Fibroblast of skin of abdomen (primary cell): ENCODE measurements at places on chromosomes 2 and 18.
A peak's percentile ranks its signal among the peaks of the same experiment; 100 is the strongest.

- DNase-seq: no peak
These were observed 208.9 kb upstream of the BOD1L2 start for GRCh38 chr18:56937874-56938430.

DNA sequence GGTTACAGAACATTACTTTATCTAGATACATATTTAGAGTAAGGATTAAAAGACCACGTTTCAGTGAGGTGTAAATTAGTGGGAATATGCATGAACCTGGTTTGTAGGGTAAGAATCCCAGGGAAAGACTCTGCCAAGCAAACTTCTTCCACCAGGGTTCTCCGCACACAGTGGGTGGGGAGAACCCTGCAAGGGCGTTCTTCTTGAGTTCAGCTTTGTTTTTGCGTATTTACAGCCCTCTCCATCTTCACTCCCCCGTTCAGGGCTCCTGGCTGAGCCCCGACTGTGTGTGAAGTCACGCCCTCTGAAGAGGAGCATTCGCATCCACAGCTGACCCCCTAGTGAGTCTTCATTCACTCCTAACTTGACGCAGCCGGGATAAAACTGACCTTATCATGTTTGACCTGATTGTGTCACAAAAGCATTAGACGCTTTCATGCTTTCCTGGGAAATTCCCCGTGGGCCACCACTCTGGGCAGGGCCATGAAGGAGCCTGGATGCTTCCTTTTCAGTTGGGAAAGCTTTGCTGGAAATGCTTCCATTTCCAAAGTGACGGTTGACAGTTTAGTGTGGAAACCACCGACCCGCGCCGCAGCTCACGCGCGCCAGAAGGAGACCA, 1.0 kb downstream of the ALKAL2 start:
- no peak for DNase-seq

GRCh38 chr2:74250189-74250631, 51.8 kb downstream of the MTHFD2 start:
- peak; percentile 15 for DNase-seq

DNA sequence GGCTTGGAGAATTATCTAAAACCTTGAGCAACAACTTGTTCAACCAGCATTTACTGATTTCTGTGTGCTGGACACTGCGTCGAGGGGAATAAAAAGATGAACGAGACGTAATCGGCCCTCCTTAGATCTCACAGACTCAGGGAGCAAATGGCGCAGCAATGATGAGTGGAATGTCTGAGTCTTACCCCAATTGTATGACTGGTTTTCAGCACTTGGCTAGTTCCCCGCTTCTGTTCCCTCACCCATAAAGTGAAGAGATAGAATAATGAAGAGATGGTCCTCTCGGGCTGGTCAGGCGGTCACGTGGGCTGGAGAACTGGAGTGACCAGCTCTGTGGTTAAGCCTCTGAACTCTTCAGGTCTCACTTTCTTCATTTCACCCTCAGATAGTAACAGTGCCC, 17.3 kb upstream of the GATA6 start:
- DNase-seq: no peak

DNA sequence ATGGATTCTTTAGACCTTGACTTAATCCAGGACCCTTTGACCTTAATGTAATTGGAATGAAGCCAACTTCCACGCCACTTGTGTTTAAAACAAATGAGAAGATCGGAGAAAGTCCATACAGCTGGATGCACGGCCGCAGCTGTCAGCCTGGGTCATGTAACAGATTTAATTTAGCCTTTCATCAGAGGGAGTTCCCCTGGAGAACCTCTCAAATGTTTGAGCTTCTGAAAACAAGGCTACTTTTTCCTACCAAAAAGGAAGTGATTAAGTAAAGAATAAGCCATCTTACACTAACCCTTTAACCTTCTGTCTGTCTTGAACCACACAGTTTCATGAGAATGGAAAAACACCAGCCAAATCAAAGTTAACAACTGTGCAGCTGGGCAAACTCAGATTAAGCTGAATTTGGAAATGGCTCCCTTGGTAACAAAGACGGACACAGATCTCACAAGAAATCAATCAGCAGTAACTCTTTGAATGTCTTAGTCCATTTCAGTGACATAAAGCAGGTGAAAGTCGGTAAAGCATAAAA, 103.6 kb downstream of the DOCK10 start:
- peak; percentile 33 for DNase-seq

DNA sequence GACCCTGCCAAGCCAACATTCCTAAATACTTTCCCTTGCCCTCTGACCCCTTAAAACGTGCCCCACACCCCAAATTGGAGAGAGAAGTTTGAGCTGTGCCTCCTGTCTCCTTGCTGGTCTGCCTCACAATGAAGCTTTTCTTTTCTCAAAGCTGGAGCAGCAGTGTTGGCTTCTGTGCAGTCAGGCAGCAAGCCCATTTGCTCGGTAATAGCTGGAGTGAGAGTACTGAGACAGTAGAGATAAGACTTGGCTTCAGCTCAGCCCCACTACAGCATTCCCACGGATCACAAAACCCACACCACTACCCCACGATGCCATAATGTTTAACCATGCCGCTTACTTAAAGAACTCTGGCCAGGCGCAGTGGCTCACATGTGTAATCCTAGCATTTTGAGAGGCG, 73.0 kb downstream of the NCAPH start:
- no peak for DNase-seq

GRCh38 chr2:173760553-173760952, 204.6 kb downstream of the SP3 start:
- peak; percentile 54 for DNase-seq

- DNase-seq: no peak
These were observed 74.6 kb downstream of the MEP1B start for GRCh38 chr18:32264401-32264800.

DNA sequence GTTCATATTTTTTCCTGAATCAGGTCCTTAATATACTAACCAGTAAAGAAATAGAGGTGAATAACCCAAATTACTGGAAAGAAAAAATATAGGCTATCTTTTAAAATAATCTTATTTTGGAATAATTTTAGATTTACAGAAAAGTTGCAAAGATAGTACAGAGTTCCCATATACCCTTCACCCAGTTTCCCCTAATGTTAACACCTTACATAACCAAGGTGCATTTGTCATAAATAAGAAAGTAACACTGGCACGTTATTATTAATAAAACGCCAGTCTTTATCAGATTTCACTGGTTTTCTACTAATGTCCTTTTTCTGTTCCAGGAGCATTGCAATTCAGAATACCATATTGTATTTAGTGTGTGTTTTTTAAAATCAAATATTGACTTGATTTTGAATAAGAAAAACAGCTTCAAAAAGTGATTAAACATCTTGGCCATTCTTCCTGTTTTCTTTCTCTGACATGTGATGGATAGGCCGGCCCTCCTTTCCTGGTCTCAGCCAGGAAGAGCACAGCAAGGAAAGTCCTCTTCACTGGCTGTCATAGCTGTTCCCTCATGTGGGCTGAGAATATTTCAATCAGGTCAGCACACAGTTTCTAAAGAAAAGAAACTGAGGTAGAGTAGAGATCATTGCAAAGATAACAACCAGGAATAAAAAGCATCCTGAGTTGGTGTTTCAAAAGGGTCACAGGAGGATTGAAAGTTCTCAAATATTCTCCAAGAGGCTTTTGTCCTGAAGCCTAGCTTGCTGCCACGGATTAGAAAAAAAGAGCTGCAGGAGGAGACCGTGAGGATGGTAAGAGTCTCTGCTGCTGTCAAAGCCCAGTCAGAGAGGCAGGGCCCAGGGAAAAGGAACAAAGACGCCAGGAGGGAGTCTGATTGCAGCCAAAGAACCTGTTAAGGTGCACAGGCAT, 79.3 kb upstream of the ARL5A start:
- no peak for DNase-seq

DNA sequence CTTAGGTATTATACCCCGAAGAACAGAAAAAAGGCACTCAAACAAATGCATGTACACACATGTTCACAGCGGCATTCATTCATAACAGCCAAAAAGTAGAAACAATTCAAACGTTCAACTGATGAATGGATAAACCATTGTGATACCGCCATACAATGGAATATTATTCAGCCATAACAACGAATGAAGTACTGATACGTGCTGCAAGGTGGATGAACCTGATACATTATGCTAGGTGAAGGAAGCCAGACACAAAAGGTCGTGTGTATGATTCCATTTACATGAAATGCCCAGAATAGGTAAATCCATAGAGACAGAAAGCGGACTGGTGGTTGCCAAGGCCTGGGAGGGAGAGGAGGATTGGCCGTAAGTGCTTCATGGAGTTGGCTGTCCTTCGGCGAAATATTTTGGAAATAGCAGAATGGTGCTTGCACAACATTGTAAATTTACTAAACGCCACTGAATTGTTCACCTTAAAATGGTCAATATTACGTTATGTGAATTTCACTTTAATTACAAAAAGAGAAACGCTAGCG, 750 bp upstream of the RMP24 start:
- DNase-seq: no peak

GRCh38 chr2:218229239-218229638, 12.2 kb downstream of the ARPC2 start:
- DNase-seq: peak; percentile 88

- DNase-seq: no peak
These were observed 390.2 kb upstream of the NXPH2 start for GRCh38 chr2:139170406-139170805.

- DNase-seq: peak; percentile 44
These were observed 8.2 kb downstream of the CNNM3 start for GRCh38 chr2:96824079-96824870.

- peak; percentile 72 for DNase-seq
These were observed 511.7 kb downstream of the EPHA4 start for GRCh38 chr2:221060376-221060775.
